ENCODE measurements at places on chromosomes 6 and 20.

DNA sequence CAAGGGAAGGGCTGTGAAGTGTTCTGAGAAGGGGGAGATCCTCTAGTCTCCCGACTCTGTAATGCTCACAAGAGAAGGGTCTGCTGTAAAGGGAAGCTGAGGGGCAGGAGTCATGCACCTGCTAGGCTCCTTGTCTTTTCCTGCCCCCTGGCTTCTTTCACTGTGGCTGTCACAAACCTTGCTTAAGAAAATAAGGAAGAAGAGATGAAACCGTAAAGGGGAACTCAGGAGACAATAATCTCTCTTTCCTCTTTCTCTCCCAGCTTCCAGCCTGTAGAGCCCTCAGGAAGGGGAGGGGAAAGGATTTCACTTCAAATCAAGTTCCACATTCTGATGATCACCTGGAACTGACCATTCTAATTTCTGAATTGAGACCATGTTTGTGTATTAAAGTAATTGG lies 26.3 kb downstream of the SLC13A3 start:
- no peak for DNase-seq

GRCh38 chr6:72793641-72794395 lies 172.0 kb downstream of the KCNQ5 start:
- no peak for DNase-seq

DNA sequence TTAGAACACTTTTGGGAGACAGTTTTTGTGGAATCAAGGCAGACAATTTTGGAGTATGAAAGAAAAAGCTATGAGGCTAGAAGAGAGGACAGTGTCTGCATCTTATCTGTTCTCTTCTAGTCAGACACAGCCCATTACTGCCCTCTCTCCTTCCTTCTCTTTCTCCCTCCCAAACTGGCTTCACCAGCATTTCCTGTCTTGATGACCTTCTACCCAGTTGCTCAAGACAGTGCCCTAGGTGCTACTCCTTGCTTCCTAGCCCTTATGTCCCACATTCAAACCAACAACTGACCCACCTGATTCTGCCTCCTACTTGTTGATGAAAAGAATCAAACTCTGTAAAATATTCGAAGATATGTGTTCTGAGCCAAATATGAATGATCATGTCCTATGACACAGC lies 116.4 kb upstream of the RIPOR2 start:
- DNase-seq: no peak

DNA sequence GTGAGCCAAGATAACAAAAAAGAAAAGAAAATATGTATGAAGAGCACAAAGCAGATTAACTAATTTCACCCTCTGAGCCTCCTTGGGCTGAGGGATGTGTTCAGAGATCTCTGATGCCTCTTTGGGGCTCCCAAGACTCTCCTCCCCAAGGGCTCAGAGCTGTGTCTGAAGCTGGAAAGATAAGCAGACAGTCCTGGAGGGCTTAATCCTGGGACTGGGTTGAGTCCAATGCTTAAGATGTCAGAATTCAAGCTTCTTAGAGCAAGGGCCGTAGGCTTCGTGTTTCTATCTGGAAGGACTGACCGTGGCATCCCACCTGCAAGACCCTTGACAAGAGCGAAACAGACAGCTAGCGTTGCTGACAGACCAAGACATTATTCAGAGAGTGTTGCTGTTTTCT lies 229.0 kb downstream of the ZMYND8 start:
- no peak for DNase-seq

GRCh38 chr6:73290435-73290834 lies 27.4 kb upstream of the KHDC1 start:
- no peak for DNase-seq
